CD4-positive, alpha-beta T cell treated with Interleukin-2 at 100 ng/mL for 4 hours (primary cell): ENCODE measurements at places on chromosomes 12 and 14.

DNA sequence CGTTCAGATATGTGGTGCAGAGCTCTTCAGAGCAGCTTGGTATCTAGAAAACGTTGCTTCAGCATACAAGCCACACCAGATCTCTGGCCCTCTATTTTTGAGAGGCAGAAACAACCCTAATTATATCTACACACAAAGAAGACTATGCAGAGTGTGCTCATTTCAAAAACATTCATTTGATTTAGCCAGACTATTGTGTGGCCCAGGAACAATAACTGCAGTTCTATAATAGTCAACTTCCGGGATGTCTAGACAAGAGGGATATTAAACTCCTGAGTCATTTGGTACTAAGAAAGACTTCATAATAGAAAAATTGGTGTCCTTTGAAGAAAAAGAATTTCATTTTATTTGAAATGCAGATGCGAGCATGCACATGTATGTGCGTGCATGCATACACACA, 153.8 kb downstream of the PELI2 start:
- no peak for DNase-seq

- DNase-seq: no peak
These were observed 193.4 kb upstream of the ATP2B1 start for GRCh38 chr12:89901906-89902642.

GRCh38 chr14:99245564-99246511, 26.2 kb downstream of the BCL11B start:
- DNase-seq: no peak

- no peak for DNase-seq
These were observed 414 bp upstream of the ANKS1B start for GRCh38 chr12:99985129-99985570.

- DNase-seq: no peak
These were observed 865 bp downstream of the RGS6 start for GRCh38 chr14:71933001-71933587.

DNA sequence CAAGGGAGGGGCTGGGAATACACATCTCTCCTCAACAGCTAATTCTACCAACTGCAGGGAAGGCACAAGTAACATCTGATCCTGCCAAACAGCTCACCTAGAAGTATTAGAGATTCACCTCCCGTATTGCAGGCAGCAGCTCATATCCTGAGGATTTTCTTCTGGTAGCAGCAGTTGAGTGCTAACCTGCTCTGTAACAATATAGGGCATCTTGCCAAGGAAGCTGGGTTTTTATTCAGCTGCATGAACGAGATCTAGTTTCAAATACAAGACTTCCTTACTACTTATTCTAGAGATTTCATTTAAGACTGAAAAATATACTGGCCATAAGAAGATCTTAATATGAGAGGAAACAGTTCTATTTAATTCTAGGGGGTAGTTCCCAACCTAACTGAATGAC, 261.4 kb upstream of the USP15 start:
- DNase-seq: no peak

GRCh38 chr14:101177301-101177971, 273.9 kb upstream of the RTL1 start:
- DNase-seq: no peak

- DNase-seq: no peak
These were observed 36.3 kb upstream of the BBS10 start for GRCh38 chr12:76384560-76384959.

GRCh38 chr14:37452323-37452722, 142.7 kb downstream of the FOXA1 start:
- DNase-seq: no peak

- DNase-seq: peak; percentile 19
These were observed at the start of gene TPH2 for GRCh38 chr12:71938728-71939385. TPH2 (plus strand) TSS chr12:71938845; CDS start chr12:71938987, 142 bp downstream.

DNA sequence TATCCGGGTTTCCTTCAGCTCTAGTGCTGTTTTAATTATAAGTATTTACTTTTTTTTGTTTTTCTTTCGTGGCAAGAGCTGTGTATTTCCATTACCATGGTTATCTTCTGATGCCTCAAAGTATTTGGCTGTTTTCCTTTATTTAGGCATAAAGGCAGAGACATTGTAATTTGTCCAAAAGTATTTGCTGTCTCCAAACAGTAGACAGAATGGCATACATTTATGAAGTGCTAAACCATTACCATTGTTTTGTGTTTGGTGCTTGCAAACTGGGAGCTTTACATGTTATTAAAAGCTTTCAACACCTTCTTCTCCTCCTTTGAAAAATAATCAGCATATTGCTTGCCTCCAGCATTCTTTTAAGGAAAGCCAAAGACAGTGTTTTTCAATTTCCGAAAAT, 46.3 kb downstream of the FLRT2 start:
- DNase-seq: no peak

DNA sequence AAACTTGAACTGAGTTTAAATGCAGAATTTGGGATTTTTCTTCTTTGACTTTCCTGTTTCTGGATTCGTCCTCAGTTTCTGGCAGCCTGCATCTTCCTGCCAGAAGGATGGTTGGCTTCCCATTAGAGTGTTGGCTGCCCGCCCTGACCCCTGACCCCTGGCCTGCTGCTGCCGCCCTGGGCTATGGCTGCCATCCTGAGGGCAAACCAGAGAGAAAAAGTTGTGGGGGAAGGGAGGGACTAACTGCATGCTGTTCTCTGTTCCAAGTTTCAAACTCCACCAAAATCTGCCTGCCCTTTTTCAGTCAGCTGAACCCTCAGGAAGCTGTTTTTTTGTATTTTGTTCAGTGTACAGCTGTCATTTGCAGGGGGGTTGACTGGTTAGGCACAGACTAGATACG, 48.4 kb downstream of the FNTB start:
- no peak for DNase-seq

- DNase-seq: no peak
These were observed at the start of gene NOVA1 for GRCh38 chr14:26597589-26598080. NOVA1 (minus strand) TSS chr14:26598033; CDS start chr14:26597436, 597 bp downstream.

GRCh38 chr12:70415987-70416386, 49.9 kb downstream of the KCNMB4 start:
- no peak for DNase-seq

DNA sequence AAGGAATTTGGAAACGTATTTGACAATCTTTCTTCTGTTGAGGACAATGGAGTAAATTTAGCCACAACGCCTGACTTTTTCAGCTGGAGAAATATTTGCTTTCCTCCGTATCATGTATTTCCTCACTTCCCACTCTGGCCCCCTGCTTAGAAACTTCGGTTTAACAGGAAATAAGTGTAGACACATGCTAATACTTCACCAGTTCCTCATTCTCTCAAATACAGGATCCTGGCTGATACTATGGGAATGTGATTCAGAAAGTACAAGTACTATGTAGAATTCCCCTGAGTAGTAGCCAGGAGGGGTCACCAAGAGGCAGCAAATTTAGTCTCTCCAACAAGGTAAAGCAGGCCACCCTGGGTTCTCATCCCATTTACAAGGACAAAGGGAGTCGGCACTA, 58.0 kb downstream of the FAR2 start:
- no peak for DNase-seq

DNA sequence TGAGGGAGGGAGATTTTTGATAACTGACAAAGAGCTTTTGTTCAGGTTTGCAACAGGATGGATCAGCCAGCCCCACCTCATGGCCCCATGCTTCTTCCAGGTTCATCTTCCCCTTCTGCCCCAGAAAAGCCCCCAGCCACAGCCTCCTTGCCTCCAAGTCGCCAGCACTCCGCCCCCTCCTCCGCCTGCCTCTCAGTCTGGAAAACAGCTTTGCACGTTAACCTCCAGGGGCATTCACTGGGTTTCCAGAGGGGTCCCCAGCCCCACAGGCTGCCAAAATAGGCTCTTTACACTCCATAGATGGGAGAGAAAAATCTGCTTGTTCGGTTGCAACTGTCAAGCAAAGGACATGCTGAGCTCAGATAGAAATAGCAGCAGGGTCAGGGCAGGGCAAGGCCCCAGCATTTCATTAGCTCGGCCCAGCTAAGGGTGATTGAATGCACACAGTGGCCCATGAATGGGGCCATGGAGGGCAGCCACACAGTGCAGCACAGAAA, 253.6 kb downstream of the ZFP36L1 start:
- no peak for DNase-seq

DNA sequence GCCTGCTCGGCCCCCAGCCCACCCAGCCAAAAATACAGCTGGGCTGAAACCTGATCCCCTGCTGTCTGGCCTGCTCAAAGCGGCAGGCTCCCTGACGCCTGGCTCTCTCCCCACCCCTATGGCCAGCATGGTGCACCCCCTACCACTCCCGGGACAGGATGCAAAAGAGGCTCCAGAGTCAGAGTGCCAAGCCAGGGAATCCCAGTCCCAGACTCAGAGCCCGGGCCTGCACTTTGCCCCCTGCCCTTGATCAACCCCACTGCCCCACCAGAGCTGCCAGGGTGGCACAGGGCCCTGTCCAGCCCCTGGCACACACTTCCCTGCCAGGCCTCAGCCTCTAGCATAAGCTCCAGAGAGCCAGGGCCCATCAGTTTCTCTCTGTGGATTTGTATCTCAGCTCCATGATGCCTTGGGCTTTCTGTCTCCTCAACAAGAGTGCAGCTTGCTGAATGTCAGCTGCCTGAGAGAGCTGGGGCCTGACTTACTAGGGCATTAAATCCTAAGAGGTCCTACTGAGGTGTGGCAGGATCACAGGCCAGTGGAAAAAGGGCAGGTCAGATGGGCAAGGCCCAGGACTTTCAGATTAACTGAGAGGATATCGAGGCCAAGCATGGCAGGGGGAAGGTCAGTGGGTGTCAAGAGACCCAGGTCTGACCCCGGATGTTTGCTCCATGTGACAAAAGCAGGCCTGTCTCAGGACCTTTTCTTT, 13.9 kb downstream of the ACVRL1 start:
- DNase-seq: no peak

DNA sequence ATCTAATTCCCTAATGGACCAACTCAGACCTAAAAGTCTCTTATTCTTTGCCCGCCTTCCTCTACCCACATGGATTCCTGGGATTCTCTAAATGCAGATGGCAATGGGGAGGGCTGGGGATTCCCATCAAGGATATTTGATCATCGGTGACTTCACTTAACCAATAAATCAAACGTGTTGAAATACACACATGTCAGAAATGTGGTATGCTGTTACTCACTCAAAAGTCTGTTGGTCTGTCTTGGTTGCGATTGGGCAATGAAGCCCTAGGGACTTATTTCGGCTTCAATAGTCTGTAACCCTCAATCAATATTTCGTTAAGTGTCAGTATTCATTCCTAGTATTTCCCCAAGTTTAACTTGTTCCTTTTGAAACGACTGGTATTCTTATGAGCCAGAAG, 117.2 kb upstream of the DIO3 start:
- DNase-seq: no peak

DNA sequence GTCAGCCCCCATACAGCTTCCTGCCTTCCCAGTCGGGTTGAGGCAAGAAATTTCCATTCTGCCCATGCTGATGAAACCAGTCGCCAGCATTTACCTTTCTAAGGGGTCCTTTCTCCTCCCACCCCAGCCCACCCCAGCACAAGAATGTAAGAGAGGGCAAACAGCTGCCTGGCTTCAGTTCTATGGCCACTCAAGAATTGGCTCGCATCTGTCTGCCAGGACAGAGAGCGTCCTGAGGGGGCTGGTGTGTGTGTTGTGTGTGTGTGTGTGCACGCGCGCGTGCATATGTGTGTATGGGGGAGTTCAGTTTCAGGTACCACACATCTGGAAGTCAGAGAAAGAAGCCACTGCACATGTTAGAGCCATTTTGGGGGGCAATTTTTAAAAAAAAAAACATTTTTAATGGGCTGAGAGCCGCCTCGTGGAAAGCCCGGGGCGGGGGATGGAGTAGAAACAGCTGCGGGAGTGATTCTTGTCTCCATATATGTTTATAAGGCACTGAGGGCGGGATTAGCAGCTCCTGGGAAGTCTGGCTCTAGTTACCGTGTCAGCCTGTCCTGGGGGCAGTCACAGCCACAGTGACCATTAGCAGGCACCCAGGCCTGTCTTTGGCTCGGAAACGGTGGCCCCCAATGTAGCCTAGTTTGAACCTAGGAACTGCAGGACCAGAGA, at the start of gene WNT5B:
Gene WNT5B (plus strand): TSS at position 566 of the 672 bp plus-strand sequence. CDS start 2,124 bp downstream, outside the sequence.
- DNase-seq: no peak

GRCh38 chr12:117063162-117063911, 35.9 kb downstream of the TESC start:
- DNase-seq: peak; percentile 32

- peak; percentile 14 for DNase-seq
These were observed 5.6 kb downstream of the REM2 start for GRCh38 chr14:22888662-22889061.

DNA sequence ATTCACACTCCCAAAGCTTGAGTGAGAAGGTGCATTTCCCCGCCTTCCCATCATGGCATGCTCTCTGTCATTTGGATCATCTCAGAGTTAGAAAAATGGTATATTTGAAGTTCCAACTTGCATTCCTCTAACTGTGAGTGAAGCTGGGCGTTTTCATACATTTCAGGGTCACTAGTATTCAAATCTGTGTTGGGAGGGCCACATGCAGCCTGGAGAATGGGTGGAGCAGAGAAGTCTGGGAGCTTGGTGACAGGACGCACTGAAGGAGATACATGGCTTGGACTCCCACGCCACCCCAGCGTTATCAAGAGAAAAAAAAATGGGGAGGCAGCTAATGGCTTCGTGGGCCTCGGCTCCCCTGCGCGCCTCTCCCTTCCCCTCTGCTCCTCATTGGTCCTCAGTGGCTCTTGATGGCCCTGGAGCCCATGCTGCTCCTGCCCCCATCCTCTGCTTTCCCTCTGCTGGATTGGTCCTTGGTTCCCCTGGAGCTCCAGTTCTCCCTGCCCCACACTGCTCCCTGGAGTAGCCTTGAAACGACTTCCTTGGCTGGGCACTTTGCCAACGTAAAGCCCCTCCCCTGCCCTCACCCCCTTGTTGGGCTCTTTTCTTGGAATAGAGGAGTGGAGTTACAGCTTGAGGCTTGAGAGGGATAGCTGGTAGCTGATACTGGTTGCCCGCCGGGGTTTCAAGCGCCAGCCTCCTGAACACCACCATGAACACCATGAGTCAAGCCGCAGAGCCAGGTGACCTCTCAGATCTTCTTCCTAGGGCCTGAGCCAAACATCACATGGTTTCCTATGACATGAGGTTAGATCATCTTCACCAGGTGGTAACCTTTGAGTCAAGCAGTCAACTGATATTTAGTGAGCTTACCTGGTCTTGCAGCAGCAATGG, 139.6 kb downstream of the PRKCH start:
- DNase-seq: peak; percentile 72

DNA sequence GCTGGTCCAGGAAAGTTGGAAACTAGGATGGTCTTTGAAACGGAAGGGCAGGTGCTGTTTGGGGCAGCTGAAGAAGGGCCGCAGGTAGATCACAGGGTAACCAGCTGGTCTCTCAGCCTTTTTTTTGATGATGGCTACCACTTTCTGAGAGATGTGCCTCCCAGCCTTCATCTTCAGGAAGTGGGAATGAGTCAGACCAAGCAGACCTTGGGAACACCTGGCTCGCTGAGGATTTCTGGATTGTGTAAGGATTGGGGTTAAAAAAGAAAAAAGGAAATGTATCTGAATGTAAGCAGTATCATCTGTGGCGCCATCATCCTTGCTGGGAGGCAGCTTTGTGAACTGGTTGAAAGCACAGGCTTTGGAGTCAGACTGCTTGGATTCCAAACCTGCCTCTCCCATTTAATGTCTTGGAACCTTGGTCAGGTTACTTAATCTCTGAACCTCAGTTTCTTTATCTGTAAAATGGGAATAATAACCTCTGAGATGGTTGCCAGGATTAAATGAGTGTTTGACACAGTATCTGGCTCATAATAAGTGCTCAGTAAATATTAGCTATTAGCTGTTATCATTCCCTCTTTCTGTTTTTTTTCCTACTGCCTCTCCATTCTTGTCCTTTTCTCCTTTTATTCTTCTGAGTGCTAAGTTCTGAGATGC, 1.7 kb downstream of the PRPF40B start:
- DNase-seq: no peak
